ENCODE measurements at places on chromosomes 7 and 10. TPM values are rescaled to one million over a fixed set of nuclear protein-coding genes. Genes with fewer than 3 reads are reported as not detected.

DNA sequence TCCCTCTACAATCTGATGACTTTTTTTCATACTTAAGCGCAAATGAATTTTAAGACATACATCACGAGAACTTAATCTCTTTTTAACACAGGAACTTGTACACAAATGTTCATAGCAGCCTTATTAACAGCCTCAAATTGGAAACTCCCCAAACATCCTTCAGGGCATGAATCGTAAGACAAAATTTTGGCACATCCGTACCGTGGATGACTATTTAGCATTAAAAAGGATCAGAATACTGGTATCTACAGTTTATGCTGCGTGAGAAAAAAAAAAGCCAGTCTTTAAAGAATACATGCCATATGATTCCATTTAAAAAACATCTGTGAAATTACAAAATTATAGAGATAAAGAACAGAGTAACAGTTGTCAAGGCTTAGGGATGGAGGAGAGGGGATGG, 46.8 kb downstream of the PDE1C start:
- H3K27me3 ChIP-seq = no peaks in the 10 kb centered on the region
- H3K4me1 ChIP-seq = no peaks in the 10 kb centered on the region
- H3K36me3 ChIP-seq = no peaks in the 10 kb centered on the region
- no peak for DNase-seq

DNA sequence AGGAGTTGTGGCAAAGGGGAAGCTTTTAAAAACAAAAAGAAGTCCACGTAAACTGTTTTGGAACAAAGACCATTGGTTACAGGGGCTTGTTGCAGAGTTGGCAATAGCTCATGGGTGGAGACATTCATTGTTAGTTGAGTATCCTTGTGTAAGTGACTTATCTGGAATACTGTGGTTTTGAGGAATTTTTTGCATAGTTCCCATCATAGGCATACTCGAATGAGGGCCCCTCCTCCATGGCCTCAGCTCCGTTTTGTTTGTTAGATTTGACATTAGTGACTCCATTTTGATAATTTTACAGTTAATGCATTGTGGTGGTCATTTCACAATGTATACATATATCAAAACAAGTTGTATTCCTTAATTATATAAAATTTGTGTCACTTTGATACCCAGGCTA, 12.8 kb upstream of the SMKR1 start:
- no peaks in the 10 kb centered on the region for H3K4me1 ChIP-seq
- H3K4me3 ChIP-seq = no peak overlapping the region
- H3K27me3 ChIP-seq = no peaks in the 10 kb centered on the region
- H3K27ac ChIP-seq = no peak overlapping the region
- DNase-seq = no peak
- no peaks in the 10 kb centered on the region for H3K36me3 ChIP-seq

The ZNF425 gene
- total RNA-seq = 2.0 TPM

GRCh38 chr7:117435475-117436043, 8.3 kb upstream of the ASZ1 start:
- no peak overlapping the region for H3K27ac ChIP-seq
- no peaks in the 10 kb centered on the region for H3K4me1 ChIP-seq
- H3K27me3 ChIP-seq = no peaks in the 10 kb centered on the region
- no peak for DNase-seq
- no peaks in the 10 kb centered on the region for H3K36me3 ChIP-seq
- no peak overlapping the region for H3K4me3 ChIP-seq

The OR6B1 gene
- total RNA-seq = not detected

DNA sequence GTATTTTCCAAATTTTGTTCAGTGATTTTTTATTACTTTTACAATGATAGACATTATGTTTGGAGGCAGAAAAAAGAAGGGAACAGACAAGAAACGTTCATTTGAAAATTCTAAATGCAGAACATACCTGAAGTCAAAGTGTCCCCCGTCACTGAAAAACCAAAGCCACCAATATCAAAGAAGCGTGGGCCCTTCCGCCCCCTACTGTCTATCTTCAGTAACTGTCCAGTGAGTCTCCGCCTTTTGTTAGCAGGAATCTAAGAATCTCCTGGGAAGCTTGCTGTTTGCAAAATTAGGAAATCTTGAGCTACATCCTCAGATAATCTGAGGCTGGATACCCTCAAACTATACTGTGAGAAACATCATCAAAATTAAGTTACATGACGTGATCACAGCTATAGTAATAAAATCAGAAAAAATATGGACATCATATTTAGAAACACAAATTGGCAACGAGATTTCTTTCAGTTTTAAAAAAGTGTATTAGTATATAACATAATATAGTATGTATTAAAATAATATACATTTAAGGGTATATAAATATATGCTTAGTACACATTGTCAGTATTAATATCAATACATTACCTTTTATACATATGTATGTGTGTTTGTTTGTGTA, 169.3 kb upstream of the AKR1E2 start:
- H3K36me3 ChIP-seq = no peaks in the 10 kb centered on the region
- peak overlapping the region; percentile 47 for H3K27ac ChIP-seq
- peaks cover 3% of the 10 kb centered on the region for H3K4me1 ChIP-seq
- peak; percentile 80 for DNase-seq

- H3K36me3 ChIP-seq = no peaks in the 10 kb centered on the region
- peaks cover 32% of the 10 kb centered on the region for H3K27me3 ChIP-seq
- DNase-seq = no peak
- H3K4me3 ChIP-seq = no peak overlapping the region
- H3K27ac ChIP-seq = no peak overlapping the region
Observed at GRCh38 chr7:140639366-140640053, 1.1 kb downstream of the DENND2A start.

The TRPV5 gene
- not detected for total RNA-seq

The NOS3 gene
- total RNA-seq = 82.8 TPM

Measured in endothelial cell of umbilical vein (primary cell).